GM12878 (cell line): ENCODE measurements at places on chromosomes 6 and 20. TPM values are rescaled to one million over a fixed set of nuclear protein-coding genes. Genes with fewer than 3 reads are reported as not detected.

Gene METTL24
- total RNA-seq, result not detected in 2 replicates

Gene DEF6
- 58.1 and 66.3 TPM in 2 replicates for total RNA-seq

Gene TMEM217
- total RNA-seq, result 1.6 and 1.9 TPM in 2 replicates

Gene ZNF292
- total RNA-seq, result 31.1 and 33.9 TPM in 2 replicates

Gene C4B
- 3.1 and 5.6 TPM in 2 replicates for total RNA-seq

Gene PRRT1
- total RNA-seq, result 0.15 TPM in 1 of 2 replicates, not detected in the other

Gene SLC52A3
- not detected in 2 replicates for total RNA-seq

Gene LRFN2
- total RNA-seq, result not detected in 2 replicates

Gene DYNLT2
- 2.9 and 3.8 TPM in 2 replicates for total RNA-seq

Gene SIRPG
- 3.4 and 4.0 TPM in 2 replicates for total RNA-seq

Gene BMP7
- 0.05 and 0.51 TPM in 2 replicates for total RNA-seq

Gene TMEM74B
- not detected in 2 replicates for total RNA-seq

Gene PDE7B
- total RNA-seq, result not detected in 2 replicates

Gene SLC26A8
- 0.35 TPM in 1 of 2 replicates, not detected in the other for total RNA-seq

Gene LY6G6F
- not detected in 2 replicates for total RNA-seq

Gene BPIFB4
- not detected in 2 replicates for total RNA-seq

Gene ANGPT4
- total RNA-seq, result not detected in 2 replicates

Gene AKAP12
- total RNA-seq, result 0.35 and 0.72 TPM in 2 replicates

Gene PRICKLE4
- 0.37 TPM in 1 of 2 replicates, not detected in the other for total RNA-seq

Gene IL17A
- not detected in 2 replicates for total RNA-seq

Gene WFDC13
- not detected in 2 replicates for total RNA-seq

Gene PET117
- 11.3 and 12.5 TPM in 2 replicates for total RNA-seq

Gene BTBD3
- 0.31 and 0.82 TPM in 2 replicates for total RNA-seq

Gene PGBD1
- total RNA-seq, result 3.0 and 3.7 TPM in 2 replicates

Gene WFDC5
- not detected in 2 replicates for total RNA-seq

Gene CLDN20
- total RNA-seq, result not detected in 2 replicates
